Suprapubic skin (tissue), 4 donors: ENCODE measurements at places on chromosomes 13 and 19. TPM values are rescaled to one million over a fixed set of nuclear protein-coding genes. Genes with fewer than 3 reads are reported as not detected.

- DNase-seq: no peak
These were observed 104.2 kb downstream of the TDRD3 start for GRCh38 chr13:60501236-60501635.

DNA sequence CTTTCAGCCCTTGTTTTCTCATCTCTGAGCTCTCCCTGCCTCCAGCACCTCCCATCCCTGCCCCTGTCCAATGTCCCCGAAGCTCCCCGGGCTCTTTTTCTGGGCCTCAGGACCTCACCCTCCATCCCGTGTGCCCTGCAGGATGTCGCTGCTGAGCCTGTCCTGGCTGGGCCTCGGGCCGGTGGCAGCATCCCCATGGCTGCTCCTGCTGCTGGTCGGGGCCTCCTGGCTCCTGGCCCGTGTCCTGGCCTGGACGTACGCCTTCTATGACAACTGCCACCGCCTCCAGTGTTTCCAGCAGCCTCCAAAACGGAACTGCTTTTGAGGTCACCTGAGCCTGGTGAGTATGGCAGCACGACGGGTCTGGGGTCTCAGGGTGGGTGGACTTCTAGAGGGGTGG lies 51.1 kb upstream of the CYP4F8 start:
- no peak for DNase-seq

GRCh38 chr13:28494778-28495537 lies at the start of gene FLT1:
Gene FLT1, minus strand, starts transcription at chr13:28495128. Its CDS starts 285 bp downstream, at chr13:28494843.
- DNase-seq: no peak

DNA sequence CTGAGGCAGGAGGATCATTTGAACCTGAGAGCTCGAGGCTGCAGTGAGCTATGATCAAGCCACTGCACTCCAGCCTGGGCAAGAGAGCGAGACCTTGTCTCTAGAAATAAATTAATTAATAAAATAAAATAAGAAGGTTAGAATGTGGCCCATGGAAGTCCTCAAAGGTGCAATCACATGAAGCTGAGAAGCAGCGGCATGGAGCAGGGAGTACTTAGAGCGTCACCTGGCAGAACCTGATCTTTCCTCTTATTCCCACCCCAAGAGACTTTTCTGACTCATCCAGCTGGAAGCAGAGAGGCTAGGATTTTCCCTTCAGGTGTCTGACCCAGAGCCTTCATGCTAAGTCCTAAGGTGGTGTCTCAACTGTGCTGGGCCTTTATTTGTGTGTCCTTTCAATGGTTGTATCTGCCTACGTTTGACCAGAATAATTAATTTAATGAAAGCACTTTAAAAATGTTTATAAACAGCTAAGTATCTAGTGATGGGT lies 8.9 kb upstream of the MRPS31 start:
- no peak for DNase-seq

DNA sequence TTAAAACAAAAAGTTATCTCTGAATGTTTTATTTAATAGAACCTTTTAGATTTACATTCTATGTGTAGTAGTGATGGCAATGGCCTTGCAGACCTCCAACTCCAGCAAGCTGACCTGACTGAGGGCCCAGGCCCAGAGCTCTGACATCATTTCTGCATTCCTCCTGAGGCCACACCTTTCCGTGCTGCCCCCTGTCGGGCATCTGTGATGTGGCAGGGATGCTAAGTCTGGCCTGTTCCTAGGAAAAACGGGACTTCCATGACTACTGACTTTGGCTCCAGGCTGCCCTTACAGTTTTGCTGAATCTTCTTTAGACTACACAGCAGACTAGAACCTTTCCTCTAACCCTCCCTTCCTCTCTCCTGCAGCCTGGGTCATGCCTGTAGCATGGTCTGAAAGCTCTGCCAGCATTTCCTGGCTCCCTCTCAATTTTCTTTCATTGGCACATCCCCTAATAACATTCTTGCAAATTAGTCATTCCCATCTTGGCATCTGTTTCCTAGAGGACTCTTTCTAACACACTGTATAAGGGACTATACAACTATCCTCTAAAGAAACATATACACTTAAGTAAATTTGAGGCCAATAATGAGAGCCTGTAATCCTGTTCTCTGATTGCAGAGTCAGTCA lies 249.1 kb downstream of the GPC5 start:
- DNase-seq: no peak

- DNase-seq: no peak
These were observed 425.7 kb downstream of the KLF12 start for GRCh38 chr13:73708393-73708985.

DNA sequence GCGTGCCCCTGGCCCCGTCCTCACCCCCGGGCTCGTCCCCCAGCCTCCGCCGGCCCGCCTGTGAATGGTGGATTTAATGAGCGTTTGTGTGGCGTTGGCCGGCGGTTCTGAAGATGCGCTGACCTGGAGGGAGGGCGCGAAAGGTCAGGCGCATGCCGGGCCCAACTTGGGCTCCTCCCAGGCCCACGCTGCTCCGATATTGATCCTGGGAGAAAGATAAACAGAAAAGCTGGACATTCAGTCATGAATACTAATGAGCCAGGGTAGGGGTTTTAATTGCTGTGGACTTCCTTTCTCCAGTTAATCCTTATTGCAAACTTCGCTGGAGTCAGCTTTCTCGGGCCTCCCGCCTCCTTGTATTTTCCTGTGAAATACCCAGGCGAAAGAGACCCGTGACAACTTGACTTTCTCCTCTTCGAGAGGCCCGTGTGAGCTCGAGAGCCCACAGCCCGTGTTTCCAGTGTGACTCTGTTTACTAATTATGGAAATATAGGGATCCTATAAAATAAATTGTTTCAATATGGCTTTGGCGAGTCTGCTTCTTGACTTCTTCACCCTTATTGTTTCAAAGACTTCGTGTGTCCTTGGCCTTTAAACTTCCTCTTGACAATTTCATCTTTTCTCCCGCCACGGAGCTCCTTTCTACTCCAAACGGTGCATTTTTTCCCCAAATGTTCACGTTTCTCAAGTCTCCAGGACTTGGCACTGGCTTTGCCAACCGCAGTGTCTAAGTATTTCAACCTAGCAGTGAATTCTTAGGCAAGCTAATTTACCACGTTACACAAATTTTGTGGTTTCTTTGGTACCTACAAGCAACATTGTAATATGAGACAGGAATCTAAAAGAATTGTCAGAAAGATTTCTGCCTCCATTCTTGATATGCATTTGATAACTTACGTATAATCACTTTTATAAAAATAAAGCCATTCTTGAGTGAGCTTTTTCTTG lies 10.5 kb downstream of the ZIC2 start:
- DNase-seq: no peak

GRCh38 chr13:51919531-51919930 lies 57.8 kb downstream of the CCDC70 start:
- peak; percentile 58 for DNase-seq

DNA sequence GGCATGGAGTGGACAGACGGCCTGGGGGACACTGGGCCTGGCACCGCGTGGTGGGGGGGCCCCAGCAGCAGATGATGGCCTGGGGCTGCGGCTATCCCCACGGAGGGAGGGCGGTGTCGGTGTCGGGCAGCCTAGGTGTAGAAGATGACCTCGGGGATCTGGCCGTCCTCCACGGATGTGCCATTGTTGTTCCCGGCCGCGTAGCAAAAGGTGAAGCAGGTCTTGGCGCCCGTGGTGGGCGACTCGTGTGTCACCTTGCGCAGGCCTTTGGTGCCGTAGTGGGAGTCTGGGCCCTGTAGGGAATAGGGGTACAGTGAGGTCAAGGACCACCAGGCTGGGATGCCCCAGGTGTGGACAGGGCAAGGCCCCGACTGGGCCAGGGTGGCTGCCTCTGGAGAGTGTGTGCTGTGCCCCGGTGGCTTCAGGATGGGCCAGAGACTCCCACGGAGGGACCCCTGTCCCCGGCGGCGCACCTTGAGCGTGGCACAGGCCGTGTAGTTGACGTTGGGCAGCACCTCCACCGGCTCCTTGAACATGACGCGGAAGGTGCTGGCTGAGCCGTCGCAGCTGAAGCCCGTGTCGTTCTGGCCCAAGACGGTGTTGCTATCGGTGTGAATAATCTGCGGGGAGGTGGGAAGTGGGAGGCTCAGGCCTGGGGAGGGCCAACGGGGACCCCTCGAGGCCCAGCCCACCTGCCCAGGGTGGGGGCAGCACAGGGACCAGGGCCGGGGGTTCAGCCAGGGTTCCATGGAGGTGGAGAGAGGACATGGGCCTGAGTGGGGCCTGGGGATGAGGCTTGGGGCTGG lies 29.0 kb downstream of the BTBD2 start:
- no peak for DNase-seq

DNA sequence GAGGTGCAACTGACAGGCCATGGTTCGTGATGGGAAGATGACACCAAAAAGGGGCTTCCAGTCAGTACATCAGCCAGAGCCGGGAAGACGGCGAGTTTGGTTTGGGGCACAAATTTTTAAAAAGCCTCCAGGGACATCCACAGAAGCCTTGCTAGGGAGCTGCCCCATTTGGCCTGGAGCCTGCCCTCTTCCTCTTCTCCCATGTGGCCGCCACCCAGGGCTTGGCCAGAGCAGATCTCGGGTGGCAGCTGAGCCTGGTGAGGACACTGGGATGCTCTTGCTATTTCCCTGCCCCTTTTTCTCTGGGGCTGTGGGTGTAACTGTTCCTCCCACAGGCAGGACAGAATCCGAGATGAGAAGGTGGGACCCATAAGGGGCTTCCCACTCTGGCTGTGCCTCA lies 8.2 kb downstream of the ETFB start:
- no peak for DNase-seq

DNA sequence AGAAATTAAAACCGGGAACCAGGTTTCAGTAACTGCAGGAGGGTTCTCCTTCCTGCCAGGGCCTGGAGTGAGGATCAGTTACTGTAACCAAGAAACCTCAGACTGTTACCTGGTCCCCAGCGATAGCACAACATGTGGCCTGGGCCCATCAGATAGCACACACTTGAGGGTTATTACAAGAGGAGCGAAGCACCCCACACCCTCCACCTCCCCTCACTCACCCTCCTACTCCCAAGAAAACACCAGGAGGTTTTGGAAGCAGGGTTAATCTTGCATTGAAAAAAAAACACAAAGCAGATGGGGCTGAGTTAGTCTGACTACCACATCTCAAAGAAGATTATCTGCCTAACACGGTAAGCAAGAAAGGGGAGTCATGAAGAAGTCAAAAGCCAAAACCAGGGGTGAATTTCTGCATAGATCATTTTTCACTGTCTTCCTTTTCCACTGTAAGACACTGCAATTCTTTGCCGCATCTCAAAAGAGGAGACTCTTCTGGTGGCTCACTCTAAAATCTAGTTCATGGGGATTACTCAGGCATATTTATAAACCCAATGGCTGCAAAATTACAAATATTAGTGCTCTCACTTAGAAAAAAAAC lies 75.9 kb upstream of the DOCK9 start:
- DNase-seq: no peak

SIX5 gene
- 14.7 TPM for total RNA-seq

ZNF557 gene
- total RNA-seq: 9.9 TPM

LILRB2 gene
- total RNA-seq: not detected

PRR19 gene
- total RNA-seq: 0.73 TPM

NANOS3 gene
- total RNA-seq: not detected

ZNF700 gene
- total RNA-seq: 34.0 TPM

NUDT19 gene
- 18.6 TPM for total RNA-seq

RPL13A gene
- 4,512 TPM for total RNA-seq
